CD4-positive, alpha-beta T cell treated with Interleukin-17A for 1 hour (primary cell): ENCODE measurements at places on chromosomes 3 and 15.

- no peak for DNase-seq
These were observed 3.5 kb upstream of the AHSG start for GRCh38 chr3:186609247-186609868.

GRCh38 chr3:177931346-177931745 is 604.9 kb upstream of the KCNMB2 start:
- DNase-seq: no peak

GRCh38 chr3:122826278-122826677 is 31.4 kb downstream of the SLC49A4 start:
- DNase-seq: no peak

DNA sequence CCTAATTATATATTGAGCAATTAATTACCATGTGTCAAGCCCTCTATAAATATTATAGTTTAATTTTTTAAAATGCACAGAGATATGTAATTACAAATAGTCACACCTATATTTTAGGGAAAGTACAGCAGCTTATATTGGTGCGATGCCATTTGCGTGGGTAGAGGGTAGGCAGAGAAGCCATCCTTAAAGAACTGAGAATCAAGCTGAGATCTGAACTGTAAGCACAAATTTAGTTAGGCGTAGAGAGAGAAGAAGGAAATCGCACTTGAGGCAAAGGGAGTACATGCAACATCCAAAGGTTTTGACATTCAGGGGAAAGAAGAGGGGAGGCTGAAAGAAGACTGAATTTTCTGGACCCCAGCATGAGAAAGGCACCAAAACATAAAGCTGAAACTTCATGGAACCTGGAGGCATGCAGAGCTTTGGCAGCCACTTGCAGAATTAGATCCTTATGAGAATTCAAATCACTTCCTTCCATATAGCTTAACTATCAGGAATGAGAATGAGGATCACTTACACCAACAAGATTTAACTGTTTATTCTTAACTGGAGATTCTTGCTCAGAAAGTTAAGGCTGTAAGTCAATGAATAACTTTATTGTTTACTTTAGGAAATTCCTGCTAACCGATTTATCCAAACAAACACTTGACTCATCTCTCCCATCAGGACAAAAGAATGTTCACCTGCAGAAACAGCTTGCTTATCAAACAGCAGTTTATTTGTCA is 114.3 kb downstream of the TGFBR2 start:
- DNase-seq: no peak

- DNase-seq: no peak
These were observed 16.4 kb downstream of the LDHAL6B start for GRCh38 chr15:59222906-59223550.

- no peak for DNase-seq
These were observed 53.0 kb upstream of the CORO2B start for GRCh38 chr15:68525815-68526214.
